ENCODE measurements at places on chromosomes 1 and 21.
A peak's percentile ranks its signal among the peaks of the same experiment; 100 is the strongest.

GRCh38 chr1:17663646-17664045 lies 91.5 kb upstream of the ACTL8 start:
- no peak for DNase-seq

GRCh38 chr1:52235646-52236045 lies 93.8 kb downstream of the ZFYVE9 start:
- no peak for DNase-seq

- DNase-seq, result no peak
These were observed 183.4 kb upstream of the PTBP2 start for GRCh38 chr1:96538111-96538641.

GRCh38 chr1:6419397-6419803 lies 319 bp downstream of the HES2 start:
- DNase-seq, result no peak

GRCh38 chr1:58841455-58841854 lies 57.6 kb upstream of the JUN start:
- DNase-seq, result no peak

GRCh38 chr1:107963601-107964335 lies 1.2 kb downstream of the VAV3 start:
- DNase-seq, result peak; percentile 20

DNA sequence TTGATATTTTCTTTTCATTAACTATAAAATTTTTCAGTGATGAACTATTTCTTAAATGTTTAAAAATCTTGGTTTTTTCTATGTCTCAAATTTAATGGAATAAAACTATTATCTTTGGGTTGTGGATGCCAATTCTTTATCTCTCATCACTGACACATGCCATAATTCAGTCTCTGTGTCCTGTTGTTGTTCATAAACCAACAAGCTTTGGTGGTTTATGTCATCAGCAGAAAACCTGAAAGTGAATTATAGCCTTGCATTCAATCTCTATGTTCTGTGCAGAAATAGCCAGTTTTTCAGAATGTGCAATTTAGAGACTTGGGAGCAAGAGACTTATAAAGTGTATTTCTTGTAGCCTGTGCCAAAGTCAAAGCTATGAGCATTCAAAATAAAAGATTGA lies 462.6 kb upstream of the ADGRL4 start:
- no peak for DNase-seq

- DNase-seq, result no peak
These were observed 32.6 kb downstream of the B3GALT5 start for GRCh38 chr21:39645331-39645730.

DNA sequence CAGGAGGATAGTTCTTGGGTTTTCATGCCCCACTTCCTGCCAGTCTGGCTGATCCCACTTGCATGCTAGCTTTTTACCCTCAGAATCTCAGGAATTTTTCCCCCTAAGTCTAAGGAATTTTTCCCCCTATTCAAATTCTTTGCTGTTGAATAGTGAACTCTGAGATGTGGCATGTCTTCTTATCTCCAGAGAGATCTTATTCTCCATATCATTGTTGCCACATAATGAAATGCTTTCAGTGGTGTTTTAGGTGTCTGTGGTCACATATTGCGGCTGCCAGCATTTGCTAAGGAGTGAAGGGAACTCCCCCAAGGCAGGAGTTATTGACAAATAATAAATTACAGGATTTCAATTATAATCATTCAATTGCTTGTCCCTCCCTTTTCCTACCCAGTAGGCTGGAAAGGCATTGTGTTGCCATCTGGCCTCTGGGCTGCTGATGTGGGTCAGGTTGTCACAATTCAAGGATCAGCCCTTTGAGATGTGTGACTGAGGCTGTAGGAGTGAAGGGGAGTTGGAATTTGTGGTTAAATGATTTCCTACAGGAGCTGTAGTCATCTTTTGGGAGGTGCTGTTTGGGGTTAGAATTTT lies 3.9 kb upstream of the FLG start:
- DNase-seq, result no peak

- DNase-seq, result no peak
These were observed 22.2 kb upstream of the KIF1B start for GRCh38 chr1:10188133-10188650.

- DNase-seq, result no peak
These were observed 99.6 kb downstream of the CYYR1 start for GRCh38 chr21:26473471-26473870.

DNA sequence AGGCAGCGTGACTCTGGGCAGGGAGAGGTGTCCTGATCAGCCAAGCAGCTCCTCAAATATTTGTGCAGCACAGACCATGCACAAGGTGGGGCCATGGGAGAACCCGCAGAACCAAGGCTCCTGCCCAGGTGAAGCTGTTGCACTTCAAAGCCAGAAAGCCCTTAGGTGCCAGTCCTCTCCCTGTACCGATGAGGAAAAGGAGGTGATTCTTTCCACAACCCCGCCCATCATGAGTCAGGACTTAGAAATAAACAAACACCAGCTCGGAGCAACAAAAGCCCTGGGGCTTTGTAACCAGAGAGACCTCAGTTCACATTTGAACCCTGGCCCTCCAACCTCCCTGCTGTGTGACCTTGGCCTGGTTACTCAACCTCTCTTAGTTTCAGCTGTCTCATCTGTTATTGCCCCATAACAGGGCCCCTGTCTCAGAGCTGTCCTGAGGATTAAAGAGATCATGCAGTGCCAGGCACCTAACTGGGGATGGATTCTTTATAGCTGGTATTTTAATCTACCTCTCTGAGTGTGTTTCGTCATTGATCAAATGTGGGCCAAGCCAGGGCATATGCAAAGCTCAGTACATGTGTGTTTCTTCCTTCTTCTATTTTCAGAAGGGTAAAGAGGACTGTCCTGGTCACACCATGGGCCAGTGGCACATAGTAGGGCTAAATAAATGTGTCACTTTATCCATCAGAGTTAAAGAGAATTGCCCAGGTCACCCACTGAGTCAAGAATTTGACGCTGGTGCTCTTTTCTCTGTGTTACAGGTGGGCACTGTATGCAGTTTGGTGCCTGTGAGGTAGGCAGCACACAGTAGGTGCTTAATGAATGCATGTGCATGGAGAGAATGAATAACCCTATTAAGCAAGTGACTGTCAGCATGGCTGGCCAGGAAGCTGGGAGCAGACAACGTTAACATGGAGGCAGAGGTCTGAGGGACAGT lies 1.4 kb downstream of the LDLRAD1 start:
- no peak for DNase-seq

DNA sequence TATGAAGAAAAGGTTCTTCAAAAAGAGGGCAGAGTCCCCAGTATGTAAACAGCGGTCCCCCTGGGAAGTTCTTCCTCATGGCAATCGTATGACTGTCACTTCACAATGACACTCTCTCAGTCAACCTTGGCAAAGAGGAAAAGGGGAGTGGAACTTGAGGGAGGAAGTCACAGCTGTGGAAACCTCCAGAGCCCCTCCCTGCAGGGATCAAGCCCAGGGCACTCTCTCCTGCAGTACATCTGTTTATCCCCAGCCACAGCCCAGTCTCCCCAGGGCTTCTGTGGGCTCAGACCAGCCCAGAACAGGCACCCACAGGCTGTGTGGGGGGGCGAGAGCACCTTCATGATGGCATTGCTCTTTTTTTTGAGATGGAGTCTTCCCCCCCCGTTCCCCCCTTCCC lies 2.0 kb downstream of the ATP13A2 start:
- DNase-seq, result no peak

- no peak for DNase-seq
These were observed 39.7 kb downstream of the MAP3K21 start for GRCh38 chr1:233367057-233367803.

- DNase-seq, result no peak
These were observed 18.2 kb downstream of the RXRG start for GRCh38 chr1:165426745-165427144.

DNA sequence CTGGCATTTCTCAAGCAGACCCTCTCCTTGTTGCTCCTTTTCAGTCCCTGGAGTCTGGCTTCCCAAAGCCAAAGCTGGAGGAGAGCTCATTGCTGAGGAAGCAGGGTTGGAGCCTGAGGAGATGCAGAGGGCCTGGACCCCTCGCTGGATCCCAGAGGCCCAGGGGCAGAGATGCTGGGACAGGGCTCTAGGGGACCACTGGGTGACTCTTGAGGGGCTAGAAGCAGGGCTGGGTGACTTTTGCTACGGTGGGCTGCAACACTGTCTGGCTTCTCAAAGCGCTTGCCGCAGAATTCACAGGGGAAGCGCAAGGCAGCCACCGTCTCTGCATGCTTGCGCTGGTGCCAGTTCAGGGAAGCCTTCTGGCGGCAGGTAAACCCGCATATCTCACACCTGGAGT lies 8.8 kb downstream of the ZNF692 start:
- DNase-seq, result no peak

DNA sequence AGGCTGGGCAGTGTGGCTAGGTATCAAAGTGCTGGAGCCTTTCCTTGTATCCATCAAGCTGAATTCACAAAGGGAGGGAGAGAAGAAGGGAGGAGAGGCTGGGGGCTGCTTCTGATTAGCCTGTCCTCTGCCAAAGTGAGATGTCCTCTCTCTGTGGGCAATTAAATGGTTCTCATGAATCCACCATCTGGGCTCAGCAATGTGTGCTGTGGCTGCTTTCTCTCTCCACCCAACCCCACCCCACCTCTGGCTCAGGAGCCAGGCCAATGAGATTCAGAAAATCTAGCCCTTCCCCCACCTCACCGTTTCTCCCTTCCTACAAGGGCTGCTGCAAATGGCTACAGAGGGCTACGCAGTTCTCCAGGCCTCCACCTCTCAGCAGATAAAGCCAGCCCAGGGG lies 154.6 kb downstream of the TENT5C start:
- DNase-seq, result no peak

DNA sequence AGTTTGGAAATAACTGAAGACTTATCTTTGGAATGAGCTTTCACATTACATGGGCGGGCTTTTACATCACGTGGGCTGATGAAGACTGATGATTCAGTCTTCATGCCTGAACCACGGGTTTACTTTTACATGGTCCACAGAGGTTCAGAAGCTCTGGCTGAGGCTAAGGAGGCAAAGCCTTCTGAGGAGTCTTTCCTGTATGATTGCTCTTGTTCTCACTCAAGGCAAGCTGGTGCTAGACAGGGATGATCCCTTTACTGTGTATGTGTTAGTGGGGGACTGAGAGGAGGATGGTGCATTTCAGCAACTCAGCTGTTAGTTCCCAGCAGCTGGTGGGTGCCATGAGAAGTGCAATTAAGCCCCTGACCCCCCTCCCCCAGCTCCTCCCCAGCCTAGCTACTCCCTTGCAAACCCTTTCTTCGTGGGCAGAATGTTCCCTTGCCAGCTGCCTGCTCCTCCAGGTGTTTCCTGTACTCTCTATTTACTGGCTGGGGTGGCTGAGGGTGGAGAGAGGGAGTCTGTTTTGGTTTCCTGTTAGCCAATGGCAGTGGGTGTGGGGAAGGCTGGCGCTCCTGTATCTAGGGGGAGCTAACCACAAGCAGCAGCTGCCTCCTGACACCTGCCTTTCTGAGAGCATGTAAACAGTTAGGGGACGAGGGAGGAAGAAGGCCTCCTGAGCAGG lies 15.4 kb downstream of the BTG2 start:
- DNase-seq, result peak; percentile 68

- peak; percentile 9 for DNase-seq
These were observed 26.5 kb upstream of the NTPCR start for GRCh38 chr1:232923739-232924386.

- no peak for DNase-seq
These were observed 75.1 kb downstream of the CAMTA1 start for GRCh38 chr1:6860401-6860800.

- DNase-seq, result no peak
These were observed 361 bp downstream of the TMCC2 start for GRCh38 chr1:205228093-205228521.

DNA sequence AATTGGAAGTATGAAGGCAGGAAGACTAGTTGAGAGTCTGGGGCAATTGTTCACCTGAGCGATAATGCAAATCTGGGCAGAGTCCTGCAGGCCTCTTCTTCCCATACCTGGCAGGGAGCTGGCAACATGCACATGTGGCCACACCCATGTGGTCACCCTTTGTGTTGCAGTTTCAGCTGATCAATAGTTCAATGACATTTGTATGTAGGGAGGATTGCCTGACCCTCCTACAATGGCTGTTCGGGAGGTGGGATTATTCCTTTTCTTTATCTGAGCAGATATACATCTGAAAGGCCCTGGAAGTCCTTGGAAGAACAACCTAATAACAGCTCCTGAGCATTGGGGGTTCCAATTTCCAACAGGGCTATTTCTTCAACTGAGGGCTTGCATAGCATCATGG lies 15.2 kb upstream of the TRIM45 start:
- DNase-seq, result no peak

DNA sequence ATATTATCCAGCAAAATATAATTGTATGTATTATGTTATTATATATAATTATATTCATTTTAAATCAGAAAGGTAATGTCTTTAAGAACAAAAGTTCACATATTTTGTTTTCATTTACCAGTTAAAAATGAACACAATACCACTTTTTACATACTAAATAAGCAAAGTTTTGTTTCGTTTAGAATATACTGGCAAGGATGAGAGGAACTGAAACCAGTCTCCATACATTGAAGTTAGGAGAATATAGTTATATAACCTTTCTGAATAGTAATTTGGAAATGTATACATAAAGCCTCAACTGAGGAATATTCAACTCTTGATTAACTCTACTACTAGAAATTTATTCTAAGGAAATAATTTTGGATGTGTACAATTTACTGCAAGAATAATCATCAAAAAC lies 110.5 kb downstream of the ZNF644 start:
- DNase-seq, result no peak

GRCh38 chr1:174964972-174965361 lies 34.8 kb upstream of the CACYBP start:
- DNase-seq, result no peak

DNA sequence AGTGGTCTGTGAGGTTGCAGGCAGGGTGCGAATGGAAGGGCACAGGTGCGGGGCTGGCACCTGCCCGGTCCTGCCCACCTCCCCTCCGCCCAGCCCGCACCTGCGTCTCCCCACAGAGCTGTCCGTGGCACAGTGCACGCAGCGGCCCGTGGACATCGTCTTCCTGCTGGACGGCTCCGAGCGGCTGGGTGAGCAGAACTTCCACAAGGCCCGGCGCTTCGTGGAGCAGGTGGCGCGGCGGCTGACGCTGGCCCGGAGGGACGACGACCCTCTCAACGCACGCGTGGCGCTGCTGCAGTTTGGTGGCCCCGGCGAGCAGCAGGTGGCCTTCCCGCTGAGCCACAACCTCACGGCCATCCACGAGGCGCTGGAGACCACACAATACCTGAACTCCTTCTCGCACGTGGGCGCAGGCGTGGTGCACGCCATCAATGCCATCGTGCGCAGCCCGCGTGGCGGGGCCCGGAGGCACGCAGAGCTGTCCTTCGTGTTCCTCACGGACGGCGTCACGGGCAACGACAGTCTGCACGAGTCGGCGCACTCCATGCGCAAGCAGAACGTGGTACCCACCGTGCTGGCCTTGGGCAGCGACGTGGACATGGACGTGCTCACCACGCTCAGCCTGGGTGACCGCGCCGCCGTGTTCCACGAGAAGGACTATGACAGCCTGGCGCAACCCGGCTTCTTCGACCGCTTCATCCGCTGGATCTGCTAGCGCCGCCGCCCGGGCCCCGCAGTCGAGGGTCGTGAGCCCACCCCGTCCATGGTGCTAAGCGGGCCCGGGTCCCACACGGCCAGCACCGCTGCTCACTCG lies 23.3 kb downstream of the FTCD start:
- no peak for DNase-seq

- DNase-seq, result no peak
These were observed 26.4 kb downstream of the MYOM3 start for GRCh38 chr1:24085546-24085945.

Measured in activated CD4-positive, alpha-beta T cell treated with anti-CD3 and anti-CD28 coated beads, Interleukin-2, amount 50 U/mL, for 1 hour (primary cell).